Ascending aorta (tissue), 2 donors: ENCODE measurements at places on chromosomes 16 and 17.
A peak's percentile ranks its signal among the peaks of the same experiment; 100 is the strongest.

DNA sequence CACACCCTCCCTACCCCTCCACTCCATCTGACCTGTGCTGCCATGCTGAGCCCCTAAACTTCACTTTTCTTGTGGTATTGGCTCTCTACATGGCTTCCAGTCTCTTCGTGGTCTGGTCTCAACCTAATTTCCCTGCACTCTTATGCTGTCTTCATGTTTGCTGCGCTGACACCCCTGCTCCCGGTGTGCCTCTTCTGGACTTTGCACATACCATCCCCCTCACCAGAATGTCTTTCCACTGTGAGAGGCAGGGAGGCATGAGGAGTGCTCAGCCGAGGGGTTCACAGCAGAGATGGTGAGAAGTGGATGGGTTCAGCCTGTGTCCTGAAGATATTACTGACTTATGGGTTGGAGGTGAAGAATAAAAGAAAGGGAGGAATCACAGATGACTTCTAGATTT lies 2.5 kb downstream of the TNFSF12 start:
- no peak for DNase-seq

DNA sequence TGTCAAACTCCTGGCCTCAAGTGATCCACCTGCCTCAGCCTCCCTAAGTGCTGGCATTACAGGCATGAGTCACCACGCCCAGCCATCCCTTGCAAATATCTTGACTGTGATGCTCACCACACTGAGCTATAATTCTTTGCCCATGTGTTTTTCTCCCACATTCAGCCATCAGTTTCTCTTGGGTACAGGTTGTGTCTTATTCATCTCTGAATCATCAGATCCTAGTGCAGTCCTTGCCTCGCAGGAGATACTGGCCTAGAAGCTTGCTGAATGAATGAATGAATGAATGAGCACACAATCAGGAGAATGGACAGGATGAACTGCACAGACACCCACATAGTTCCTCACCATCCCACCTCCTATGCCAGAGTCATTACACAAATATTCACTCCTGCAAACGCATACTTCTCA lies 24.4 kb upstream of the ETV4 start:
- DNase-seq, result no peak

GRCh38 chr17:71363661-71364060 lies 757.2 kb upstream of the SOX9 start:
- no peak for DNase-seq

DNA sequence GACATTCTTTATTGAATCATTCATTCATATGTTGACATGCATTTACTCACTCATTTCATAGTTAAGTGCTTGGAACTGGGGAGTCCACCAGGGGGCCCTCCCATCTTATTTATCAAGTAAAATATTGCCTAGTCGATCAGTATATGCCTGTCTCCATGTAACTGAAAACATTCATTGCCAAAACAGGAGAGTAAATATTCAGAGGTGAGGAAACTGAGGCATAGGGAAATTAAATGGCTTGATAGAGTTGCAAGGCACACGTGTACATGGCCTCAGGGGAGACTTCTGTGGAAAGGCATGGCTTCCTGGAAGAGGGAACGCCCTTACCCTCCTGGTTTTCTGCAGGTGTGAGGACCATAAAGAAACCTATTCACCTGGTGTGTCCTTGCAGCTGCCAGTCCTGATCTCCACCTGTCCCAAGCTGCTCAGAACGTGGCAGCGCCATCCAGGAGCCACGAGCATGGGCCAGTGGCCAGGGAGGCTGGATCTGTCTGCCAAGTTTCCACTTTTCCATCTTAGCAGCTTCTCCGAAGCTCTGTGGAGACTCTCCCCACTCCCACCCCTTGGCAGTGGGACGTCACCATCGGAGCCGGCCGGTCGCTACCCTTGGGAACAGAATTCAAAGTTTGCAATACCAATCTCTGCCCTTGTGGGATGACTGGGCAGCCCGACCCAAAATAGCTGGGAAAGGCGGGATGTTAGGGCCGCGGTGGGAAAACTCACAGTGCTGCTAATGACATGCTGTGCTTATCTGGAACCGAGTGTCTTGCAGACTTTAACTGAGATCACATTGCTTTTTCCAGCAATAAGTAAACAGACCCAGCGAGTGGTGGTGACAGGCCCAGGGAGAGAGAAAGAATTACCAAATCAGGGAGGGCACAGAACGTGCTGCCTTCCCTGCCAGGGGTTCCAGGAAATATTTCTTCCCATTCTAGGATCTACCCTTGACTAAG lies 4.1 kb upstream of the C1QTNF1 start:
- peak; percentile 53 for DNase-seq

DNA sequence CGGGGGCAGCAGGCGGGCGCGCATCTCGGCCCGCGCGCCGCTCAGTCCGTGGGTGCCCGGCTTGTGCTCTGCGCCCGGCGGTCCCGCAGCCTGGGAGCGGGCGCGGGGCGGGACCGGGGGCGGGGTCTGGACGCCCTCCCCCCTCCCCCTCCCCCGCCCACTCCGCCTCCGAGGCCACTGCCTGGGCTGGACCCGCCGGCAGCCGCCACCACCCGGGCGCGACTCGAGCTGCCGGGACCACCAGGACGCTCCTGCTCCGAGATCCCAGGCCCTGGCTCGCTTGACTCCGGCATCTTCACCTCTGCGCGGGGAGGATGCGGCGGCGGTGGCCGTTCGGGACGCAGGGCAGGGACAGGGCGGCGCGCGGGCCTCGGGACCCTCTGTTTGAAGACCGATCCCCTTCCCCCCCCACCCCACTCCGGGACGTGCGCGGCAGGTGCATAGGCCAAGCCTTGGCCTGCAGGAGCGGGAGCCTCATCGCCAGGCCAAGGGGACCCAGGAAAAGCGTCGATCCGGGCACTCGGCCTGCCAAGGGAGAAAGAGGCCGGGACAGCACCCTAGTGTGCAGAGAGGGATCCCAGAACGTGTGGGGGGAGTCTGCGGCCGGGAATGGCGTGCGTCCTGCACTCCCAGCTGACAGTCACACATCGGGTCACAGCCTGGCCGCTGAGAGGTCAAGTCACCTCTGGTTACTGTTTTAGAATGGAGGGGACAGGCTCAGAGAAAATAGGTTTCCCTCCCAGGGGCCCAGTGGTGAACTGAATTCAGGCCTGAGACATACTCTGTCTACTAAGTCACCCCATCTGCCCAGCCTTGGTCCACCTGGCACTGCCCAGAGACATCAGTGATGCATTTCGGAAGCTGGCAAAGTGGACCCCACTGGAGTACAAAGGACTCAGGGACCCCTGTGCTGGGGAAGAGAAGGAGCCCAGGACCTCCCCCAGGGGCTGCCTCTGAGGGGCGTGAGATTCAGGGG lies at the start of gene HS3ST6:
Gene HS3ST6 (minus strand): TSS at position 65 of the 976 bp plus-strand sequence. CDS start 92 bp downstream, outside the sequence.
- no peak for DNase-seq

DNA sequence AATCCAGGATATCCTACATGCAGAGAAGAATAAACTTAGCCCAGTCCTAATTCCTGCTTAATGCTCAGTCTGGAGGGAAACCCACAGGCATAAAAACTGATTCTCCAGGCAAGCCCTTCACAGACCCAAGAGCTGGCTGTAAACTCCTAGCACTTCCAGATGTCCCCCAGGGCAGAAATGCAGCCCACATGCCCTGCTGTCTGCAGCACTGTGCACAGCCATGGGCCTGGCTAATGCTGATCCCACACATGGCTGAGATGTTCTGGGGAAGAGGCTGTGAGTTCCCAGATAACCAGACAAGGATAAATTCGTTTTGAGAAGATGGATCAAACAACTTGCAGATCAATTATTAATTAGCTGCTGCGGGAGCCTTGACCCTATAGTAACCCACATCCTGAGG lies 148.4 kb downstream of the AATF start:
- no peak for DNase-seq

DNA sequence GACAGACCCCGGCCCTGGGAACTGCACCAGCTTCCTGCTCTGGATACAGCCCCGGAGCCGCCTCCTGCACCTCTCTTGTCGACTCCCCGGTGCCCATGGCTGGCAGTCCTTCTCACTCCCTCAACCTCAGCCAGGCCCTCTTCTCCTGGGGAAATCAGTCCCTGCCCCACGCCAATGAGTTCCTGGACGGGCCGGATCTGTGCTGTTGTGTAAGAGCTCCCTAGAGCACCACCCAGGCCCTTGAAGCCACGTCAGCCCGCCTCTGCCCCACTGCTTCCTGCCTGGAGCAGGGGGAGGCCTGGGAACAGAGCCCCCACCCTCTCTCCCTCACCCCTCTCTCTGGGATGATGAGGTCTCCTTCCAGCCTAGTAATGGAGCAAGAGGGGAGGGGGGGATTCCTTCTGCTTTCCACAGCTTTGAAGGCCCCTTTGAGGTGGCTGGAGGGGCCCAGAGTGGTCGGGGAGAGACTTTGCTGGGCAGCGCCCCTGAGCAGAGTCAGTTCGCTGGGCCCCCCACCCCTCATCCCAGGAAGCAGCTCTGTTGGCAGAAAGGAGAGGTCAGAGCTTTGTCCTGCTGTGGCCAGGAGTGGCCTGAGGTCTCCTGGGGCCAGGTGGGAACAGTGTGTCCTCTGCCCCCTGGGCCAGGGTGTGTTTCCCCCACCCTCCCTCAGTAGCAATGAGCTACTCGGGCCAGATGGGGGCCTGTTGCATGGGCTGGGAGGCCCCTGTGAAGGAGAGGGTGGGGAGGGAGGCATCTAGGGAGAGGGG lies 3.8 kb downstream of the PRR29 start:
- no peak for DNase-seq

DNA sequence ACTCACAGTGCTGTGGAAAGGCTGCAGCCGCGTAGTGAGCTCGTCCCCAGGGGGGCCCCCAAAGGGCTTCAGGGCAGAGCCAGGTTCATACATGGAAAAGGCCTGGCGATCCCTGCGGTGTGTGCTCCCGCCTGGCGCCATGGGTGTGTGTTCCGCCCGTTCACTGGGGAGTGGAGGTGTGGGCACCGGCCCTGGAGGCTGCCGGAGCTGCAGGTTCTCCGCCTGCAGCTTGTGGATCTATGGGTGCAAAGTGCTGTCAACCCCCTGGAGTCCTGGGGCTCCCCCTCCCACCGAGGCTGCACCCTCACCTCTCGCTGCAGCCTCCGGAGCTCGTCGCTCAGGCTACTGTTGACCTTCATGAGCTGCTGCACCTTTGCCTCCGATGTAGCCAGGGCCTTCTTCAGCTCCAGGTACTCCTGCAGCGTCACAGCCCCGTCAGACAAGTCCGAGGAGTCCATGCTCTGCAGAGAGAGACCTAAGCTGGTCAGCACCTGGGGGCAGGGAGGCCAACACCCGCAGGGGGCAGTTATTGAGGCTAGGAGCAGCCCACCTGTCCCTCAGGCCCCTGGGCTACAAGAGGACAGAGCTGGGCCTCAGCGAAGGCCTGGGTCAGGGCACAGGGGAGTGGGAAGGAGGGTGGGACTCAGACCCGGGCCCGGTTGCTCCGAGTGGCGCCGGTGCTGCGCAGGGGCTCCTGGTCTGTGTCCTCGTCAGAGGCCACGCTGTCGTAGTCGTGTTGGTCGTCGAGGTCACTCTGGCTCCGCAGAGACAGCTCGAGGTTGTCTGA lies 7.9 kb downstream of the TP53I13 start:
- no peak for DNase-seq

- peak; percentile 87 for DNase-seq
Observed at GRCh38 chr17:74981979-74982662, 5.3 kb upstream of the CDR2L start.
